Gastroesophageal sphincter (tissue), 4 donors: ENCODE measurements at places on chromosomes 3 and 15.
A peak's percentile ranks its signal among the peaks of the same experiment; 100 is the strongest.

DNA sequence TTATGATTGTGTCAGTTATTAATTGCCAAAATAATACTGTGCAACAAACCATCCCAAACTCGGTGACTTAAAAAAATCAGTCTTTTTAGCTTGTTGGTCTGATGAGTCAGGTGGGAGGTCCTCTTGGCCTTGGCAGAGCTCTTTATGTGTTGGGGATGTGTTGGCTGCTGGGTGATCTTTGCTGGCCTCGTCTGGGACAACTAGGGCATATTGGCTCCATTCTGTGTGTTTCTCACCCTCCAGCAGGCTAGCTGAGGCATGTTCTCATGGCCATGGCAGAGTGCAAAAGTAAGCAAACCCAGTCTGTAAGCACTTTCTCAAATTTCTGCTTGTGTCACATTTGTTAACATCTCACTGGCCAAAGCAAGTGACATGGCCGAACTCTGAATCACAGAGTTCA is 251.6 kb downstream of the RPLP1 start:
- no peak for ATAC-seq

GRCh38 chr3:128348805-128349531 is 117.7 kb downstream of the DNAJB8 start:
- ATAC-seq, result no peak

- ATAC-seq, result no peak
Measured at GRCh38 chr3:56590814-56591213, 33.8 kb downstream of the CCDC66 start.

DNA sequence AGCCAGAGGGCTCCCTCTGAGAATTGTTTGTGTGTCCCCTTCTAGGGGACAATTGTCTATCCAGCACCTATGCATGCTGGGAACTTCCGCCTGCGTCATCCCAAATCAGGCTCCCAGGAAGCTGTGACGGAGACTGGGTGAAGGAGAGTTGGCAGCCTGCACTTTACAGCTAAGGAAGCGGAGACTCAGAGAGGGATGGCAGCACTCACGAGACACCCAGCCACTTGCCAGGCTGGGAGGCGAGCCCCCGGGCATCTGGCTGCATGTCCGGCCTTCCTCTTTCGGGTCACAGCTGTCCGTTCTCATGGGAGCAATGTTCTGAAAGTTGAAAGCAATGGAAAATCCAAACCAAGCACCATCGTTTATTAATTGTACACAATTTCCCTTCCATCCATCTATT is 45.5 kb upstream of the SLC6A11 start:
- no peak for ATAC-seq

- no peak for ATAC-seq
Measured at GRCh38 chr3:103306104-103306503, 871.3 kb downstream of the ZPLD1 start.

- ATAC-seq, result no peak
Measured at GRCh38 chr3:192216067-192216466, 511.3 kb downstream of the FGF12 start.

DNA sequence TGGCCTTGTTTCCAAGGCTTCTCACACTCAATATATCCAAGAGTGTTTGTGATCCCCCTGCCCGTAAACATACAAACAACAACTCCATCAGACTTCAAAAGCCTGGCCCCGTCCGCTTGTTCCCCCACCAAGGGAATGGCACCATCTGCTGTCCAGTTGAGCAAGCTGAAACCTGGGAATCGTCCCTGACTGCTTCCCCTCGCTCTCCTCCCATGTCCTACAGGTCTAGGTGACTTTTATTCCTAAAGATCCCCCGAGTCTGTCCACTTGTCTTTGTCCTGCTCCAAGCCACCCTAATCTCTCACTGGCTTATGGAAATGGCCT is 27.9 kb upstream of the FAM174B start:
- peak; percentile 4 for ATAC-seq

DNA sequence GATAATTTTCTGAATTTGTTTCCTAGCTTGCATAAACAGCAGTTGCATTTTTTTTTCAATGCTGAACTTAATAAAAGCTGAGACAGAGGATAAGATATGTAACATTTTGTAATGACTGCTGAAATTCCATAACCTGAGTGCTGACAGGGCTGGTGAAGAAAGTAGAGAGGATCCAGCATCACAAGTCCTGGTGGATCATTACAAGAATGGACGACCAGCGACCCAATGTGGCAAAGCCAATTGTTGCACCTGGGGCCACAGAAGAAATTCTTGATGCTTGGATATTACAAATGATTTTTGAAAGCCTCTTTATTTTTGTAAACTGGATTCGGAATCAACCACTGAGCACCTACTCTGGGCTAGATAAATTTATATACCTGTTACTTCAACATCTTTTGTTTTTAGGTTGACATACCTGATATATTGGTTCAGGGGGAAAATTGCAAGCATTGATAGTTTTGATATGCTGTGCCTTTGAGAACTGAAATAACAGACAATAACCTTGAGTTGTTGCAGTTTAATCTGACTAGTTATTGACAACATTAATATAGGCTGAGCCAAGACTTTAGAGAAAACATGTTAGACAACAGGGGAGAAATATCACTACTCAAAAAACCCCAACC is 3.9 kb upstream of the ACTL6A start:
- no peak for ATAC-seq

GRCh38 chr3:126083138-126083445 is 832 bp downstream of the SLC41A3 start:
- no peak for ATAC-seq

DNA sequence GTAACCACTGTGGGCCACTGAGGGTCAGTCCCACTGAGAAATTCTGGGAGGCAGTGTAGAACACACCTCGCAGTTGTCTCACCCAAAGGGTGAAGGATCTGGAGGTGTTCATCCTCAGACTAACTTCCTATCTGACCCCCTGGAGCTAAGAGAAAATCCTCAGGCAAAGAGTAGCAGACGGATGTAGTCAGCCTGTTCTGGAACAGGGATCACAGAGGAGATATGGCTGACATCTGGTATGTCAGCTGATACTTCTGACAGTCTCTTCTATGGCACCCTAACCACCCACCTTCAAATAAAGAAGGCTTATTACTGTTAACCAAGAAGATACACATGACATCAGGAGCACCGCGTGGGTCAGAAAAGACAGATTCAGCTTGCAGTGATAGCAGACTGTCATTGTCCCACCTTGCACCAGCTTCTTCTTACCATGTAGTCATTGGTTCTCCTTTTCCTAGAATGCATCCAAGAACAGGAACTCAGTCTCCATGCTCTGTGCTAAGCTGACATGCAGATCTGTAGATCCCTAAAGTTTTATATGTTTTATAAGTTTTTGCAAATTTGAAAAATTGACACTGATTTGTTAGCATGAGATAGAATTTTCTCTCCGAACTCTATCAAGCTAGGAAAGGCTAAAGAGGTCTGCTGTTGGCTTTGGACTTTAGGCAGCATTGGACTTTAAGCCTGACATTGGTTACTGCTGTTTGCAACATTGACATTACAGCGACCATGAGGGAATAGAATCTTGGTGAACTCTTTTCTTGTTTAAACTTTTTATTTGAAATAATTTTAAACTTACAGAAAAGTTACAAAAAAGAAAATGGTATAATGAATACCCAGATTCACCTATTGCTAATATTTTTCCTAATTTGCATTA is 60.4 kb downstream of the KBTBD12 start:
- ATAC-seq, result no peak

- ATAC-seq, result no peak
Measured at GRCh38 chr3:46447228-46447985, 17.3 kb downstream of the LTF start.

DNA sequence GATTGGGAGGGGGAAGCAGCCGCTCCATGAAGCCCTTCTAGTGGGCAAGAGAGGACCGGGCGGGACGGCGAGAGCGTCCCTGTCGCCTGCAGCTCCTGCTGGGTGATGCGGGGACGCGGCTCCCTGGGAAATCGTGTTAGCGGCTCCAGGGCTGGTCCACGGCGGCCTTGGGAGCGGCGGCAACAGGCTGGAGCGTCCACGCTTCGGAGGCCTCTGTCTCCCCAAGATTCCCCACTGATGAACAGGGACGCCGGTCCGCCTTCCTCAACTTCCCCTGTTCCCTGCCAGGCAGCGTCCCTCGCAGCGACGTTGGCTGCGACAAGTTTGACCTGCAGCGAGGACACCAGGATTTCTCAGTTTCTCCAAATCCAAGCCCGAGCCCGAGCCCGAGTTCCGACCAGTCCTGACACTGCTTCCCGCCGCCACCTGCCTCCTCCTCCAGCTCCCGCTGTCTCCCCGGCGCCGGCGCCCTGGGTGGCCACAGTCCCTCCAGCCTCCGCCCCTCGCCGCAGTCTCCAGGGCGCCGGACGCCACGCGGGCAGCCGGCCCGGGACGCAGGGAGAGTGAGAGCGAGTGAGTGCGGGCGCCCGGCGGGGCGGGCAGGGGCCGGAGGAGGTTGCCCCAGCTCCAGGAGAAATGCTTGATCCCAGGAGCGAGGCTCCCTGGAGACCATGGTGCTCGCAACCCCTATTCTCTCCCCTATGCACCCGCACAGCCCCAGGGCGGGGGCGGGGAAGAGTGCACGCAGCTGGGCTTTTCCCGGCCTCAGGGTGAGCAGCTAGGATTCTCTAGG is 78.1 kb upstream of the RNF7 start:
- ATAC-seq, result peak; percentile 91

DNA sequence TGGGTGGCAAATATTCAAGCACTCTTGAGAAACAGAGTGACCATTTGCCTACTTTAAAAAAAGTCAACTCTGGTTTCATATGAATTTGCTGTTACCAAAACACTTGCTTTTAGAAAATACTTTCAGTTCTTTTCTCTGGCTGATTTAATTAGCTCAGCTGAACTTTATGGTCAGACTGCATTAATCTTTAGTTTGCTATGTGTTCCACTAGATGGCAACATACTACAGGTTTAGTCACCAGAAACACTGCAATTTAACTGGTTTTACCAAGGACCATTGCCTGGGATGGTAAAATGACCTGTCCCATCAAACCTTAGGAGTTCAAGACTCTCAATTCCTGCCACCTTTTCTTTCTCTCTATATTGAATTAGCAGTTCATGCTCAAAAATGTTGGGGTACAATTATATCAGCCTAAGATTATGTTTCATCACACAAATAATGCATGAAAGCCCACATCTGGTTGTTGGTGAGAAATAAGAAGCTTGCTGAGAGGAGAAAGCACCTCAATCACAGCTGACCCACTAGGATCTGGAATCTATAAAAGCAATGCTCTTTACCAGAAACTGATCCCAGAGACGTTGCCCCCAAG is 14.2 kb downstream of the EIF4E3 start:
- ATAC-seq, result peak; percentile 60

DNA sequence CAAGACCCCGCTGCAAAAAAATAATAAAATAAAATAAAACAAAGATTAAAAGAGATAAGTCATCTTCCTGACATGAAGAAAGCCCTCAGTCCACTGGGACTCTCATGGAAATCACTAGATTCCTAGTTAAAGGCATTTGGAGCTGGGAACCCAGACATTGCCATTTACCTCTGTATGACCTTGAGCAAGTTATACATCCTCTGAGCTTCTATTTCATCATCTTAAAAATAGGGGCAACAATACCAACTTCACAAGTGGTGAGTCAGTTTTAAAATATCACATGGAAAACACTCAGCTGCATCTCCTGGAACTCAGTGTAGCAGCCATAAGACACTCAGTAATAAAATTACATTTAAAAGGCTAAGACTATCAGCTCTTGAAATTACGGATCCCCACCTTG is 334.8 kb downstream of the ERC2 start:
- no peak for ATAC-seq

- ATAC-seq, result no peak
Measured at GRCh38 chr15:25768271-25768670, 94.9 kb downstream of the ATP10A start.

DNA sequence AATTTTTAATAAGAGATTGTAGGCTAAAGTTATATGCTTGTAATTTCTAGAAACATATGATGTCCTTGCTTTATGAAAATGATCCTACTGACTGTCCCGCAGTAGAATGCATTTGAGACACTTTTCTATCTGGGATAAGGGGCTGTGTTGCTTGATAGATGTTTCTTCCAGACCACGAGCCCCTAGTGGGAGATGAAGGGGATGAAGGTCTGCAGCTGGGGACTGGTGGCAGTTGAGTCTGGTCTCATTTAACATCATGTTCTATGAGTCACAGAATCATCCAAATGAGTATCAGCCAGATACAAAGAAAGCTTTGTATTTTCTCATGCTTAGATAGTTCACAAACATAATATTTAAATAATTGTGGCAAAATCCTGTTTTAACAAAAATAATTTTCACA is 84.3 kb upstream of the PRTG start:
- no peak for ATAC-seq

GRCh38 chr3:107206141-107206540 is 171.1 kb upstream of the CCDC54 start:
- no peak for ATAC-seq

- no peak for ATAC-seq
Measured at GRCh38 chr3:112815981-112816380, 30.7 kb downstream of the CD200R1L start.

DNA sequence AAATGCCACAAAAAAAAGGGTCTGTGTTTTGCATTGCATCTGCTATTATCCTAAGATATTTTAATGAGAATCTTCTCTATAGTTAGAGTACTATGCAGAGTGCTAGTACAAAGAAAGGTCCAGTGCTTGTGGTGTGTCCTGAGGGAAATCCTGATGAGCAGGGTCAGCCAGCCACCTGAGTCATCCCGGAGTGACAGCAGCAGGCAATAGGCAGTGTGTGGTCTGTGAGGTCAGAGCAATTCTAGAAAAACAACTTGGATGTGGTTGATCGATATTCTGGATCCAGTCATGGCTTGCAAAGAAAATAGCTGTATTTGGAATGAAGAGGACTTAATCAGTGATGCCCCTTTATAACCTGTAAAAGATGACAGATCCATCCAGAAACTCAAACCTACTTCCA is 119.2 kb downstream of the CTNNB1 start:
- ATAC-seq, result no peak

- no peak for ATAC-seq
Measured at GRCh38 chr3:102034639-102035451, 185.5 kb downstream of the NFKBIZ start.

- no peak for ATAC-seq
Measured at GRCh38 chr3:195877136-195877715, 31.1 kb downstream of the TNK2 start.

GRCh38 chr3:190618330-190619030 is 104.6 kb downstream of the IL1RAP start:
- ATAC-seq, result no peak

- ATAC-seq, result no peak
Measured at GRCh38 chr15:39114690-39115378, 466.0 kb upstream of the THBS1 start.

DNA sequence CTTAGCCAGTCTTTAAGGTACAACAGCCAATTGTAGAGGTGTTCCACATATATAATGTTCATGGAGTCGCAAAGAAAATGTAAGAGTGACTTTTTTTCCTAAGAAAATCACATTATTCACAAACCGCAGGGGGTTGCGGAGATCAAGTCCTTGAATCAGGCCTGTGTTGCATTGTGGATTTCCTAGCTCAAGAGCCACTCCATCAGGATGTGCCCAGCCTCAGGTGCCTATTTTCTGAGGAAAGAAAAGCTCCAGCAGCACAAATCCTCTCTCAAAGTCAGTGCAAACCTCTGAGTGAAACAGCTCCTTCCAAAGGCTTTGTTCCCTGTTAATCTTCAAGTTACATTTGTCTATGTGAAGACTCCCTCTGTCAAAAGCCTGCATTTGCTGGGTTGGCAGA is 349.4 kb downstream of the CLSTN2 start:
- ATAC-seq, result no peak
